DMS153 (cell line): ENCODE measurements at places on chromosomes 16 and 17.

GRCh38 chr16:82867485-82867884 is 240.7 kb downstream of the CDH13 start:
- DNase-seq, result peak; percentile 24

DNA sequence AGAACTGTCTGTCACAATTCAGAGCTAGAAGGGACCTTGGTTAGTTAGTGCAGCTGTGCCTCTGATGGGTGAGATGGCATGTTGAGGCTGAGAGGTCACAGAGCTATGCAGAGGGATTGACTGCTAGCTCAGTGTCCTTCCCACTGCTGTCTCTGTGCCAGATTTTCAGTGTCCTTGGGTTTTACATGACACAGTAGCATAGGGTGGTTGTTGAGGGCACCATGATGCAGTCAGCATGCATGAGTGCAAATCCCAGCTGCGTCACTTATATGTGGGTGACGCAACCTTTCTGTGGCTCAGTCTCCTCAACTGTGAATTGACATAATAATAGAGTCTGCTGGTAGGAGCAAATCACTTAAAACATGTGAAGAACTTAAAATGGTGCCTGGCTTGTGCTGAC is 2.7 kb downstream of the MT1A start:
- DNase-seq, result no peak

GRCh38 chr16:8655184-8655717 is 19.2 kb upstream of the ABAT start:
- no peak for DNase-seq

GRCh38 chr17:19387921-19388521 is 1.0 kb upstream of the MFAP4 start:
- DNase-seq, result no peak

- DNase-seq, result no peak
Measured at GRCh38 chr16:4097826-4098240, 18.4 kb downstream of the ADCY9 start.

GRCh38 chr16:79811541-79811940 is 211.0 kb upstream of the MAF start:
- DNase-seq, result no peak

DNA sequence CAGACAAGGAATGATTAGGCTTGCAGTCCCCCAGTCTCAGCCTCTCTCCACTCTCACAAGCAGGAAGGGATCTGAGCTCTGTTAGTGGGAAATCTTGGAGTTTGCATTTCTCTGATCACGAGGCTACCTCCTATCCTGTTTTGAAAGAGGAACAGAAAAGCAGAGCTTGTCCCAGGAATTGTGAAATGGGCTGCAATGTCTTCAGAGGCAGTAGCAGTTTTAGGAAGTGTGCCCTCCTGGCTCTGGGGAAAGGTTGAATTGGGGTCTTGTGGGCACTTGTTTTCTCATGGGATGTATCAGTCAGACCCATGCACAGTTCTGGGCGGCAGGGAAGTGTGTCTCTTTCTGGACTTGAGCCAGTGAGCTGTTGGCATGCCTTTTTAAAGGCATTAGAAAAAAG is 22.8 kb downstream of the NUP85 start:
- DNase-seq, result no peak

- peak; percentile 49 for DNase-seq
Measured at GRCh38 chr16:73047536-73048291, at the start of gene ZFHX3. Gene ZFHX3 (minus strand): TSS chr16:73048128. CDS start chr16:72960145, 87,983 bp downstream.
